ENCODE measurements at places on chromosomes 5 and 9.

DNA sequence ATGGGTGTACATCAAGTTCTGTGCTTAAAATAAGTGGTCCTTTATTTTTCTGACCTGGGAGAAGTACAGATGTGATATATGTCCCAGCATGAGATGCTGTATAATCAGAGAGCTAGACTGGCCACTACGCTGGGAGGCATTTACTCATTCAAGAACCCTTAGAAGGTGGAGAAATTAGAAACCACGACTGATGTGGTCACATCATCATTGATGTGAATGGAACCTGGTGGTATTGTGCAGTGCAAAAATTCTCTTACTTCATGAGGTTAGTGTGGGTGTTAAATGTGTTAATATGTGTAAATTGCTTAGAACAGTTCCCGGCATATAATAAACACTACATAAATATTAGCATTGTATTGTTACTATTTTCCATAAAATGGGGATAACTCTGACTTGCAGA lies 69.5 kb upstream of the CKMT2 start:
- no peak for DNase-seq

DNA sequence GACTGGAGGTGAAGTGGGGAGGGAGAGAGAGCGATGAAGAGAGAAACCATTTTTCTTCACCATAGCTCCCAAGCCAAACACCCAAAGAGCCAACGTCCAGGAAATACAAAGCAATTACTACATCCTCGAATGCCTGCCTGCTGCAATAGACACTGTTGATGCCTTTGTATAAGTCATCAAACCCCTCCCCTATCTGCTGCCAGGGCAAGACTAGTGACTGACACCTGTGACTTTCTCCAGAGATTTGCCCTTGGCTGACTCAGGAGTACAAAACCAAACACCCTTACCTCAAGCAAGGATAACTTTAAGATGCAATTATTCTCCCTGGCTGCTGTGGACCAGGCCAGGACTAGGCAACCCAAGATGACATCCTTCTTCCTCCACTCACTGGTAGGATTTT lies 81.8 kb upstream of the RASA1 start:
- DNase-seq, result no peak

- DNase-seq, result no peak
These were observed 8.0 kb downstream of the B4GALT1 start for GRCh38 chr9:33158843-33159776.

DNA sequence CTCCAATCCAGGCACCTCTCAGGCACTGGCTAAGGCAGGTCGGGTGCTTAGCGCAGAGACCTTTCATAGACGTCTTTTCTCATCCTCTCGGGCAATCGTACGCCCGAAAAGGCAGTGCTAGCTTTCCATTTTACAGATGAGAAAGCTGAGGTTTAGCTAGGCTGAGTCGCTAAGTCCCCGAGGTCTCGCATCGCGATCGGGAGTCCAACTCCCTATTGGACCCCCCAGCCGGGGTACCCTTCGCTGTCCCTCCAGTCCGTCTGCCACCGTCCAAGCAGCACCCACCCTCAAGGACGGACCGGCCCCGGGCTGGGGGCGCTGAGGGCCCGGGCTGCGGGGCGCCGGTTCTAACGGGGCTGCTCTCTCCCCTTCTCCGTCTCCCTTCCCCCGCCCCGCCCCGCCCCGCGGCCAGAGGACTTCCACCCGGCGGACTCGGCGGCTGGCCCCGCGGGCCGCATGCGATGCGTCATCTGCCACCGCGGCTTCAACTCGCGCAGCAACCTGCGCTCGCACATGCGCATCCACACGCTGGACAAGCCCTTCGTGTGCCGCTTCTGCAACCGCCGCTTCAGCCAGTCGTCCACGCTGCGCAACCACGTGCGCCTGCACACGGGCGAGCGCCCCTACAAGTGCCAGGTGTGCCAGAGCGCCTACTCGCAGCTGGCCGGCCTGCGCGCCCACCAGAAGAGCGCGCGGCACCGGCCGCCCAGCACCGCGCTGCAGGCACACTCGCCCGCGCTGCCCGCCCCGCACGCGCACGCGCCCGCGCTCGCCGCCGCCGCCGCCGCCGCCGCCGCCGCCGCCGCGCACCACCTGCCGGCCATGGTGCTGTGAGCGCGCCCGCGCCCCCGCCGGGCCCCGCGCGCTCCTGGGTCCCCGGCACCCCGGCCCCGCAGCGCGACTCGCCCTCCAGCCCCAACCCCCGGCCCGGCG lies 12.5 kb upstream of the EXOSC2 start:
- peak; percentile 55 for DNase-seq

DNA sequence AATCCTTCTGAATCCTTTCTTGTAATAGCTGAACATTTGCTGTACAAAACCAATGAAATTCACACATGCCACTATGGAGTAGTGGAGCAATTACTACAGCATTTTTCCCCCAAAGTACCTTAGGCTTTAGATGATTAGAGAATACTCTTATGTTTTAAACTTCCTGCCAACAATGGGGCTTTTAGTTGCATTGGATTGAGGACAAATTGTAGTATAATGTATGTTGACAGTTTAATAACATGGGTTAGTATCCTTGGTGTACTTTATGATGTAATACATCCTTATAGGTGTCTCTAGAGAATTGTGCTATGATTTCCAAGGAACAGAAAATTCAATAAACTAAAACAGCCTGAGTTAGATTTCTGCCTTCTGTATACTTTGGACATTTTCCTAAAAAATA lies 422.7 kb upstream of the GRAMD2B start:
- DNase-seq, result no peak

- no peak for DNase-seq
These were observed 60.6 kb upstream of the SV2C start for GRCh38 chr5:76022611-76023010.

Measured in astrocyte of the cerebellum (primary cell).